ENCODE measurements at places on chromosomes 1 and 21.

GRCh38 chr1:195941795-195942194 lies 666.4 kb downstream of the KCNT2 start:
- DNase-seq: no peak

- no peak for DNase-seq
Observed at GRCh38 chr1:213231795-213232231, 180.8 kb downstream of the RPS6KC1 start.

GRCh38 chr21:37040212-37040611 lies 32.7 kb downstream of the PIGP start:
- DNase-seq: no peak

DNA sequence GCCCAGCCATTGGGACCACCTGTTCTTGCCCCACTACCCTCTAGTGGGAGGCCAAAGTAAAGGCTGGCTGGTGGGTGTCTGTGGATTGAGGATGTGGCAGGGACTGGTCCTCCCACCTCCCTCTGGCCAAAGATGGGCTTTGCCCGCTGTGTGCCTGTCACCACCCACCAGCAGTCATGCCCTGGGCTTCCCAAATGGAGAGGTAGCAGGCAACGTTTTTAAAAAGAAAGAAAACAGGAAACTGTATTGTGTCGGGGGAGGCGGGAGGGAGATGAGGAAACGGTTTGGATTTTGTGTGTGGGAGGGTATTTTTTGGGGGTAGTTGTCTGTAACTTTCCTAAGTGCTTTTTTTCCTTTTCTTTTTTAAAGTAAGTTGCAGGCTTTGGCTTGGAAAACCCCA lies 30.1 kb downstream of the SZRD1 start:
- no peak for DNase-seq

GRCh38 chr21:46557469-46557868 lies 47.4 kb downstream of the S100B start:
- DNase-seq: no peak

DNA sequence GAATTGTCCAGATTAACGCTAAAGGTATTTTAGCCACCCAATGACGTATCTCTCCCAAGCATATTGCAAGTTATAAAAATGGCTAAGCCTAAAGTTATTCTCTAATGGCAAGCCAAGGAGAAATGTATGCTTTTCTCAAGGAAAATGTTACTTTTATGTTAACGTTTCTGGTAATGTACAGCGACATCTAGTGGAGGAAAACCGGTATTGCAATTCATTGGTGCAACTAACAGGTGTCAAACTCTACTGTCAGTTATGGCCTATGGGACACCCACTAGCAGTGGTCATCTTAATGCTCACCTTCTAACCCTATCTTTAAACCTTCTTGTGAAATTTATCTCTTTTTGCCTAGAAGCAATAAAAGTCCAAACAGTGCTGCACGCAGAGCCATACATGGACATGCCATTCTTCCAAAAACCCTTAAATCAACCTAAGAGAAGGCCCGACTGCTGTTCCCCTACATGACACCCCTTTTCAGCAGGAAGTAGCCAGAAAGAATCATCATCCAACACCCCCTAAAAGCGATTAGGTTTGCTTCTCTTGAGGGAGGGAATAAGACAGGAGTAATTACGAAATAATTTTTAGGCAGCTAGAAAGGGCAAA lies 68.7 kb upstream of the LRIF1 start:
- no peak for DNase-seq

DNA sequence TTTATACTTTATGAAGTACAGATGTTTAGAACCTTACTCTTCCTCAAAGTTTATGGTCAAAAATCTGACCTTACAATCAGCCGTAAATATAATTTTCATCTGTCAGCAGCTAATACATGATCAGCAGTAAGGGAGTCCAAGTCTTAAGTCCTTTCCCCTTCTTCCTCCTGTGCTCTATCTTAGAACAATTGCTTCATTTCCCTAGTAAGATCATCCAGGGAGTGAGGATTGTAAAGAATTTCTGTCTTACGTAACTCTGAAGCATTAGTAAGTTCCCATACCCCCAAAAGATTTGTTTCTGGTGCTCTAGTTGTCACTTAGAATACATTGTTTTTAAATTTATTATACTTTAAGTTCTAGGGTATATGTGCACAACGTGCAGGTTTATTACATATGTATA lies 2.1 kb downstream of the SETDB1 start:
- no peak for DNase-seq

- DNase-seq: no peak
Observed at GRCh38 chr1:18384471-18384870, 96.3 kb upstream of the KLHDC7A start.

DNA sequence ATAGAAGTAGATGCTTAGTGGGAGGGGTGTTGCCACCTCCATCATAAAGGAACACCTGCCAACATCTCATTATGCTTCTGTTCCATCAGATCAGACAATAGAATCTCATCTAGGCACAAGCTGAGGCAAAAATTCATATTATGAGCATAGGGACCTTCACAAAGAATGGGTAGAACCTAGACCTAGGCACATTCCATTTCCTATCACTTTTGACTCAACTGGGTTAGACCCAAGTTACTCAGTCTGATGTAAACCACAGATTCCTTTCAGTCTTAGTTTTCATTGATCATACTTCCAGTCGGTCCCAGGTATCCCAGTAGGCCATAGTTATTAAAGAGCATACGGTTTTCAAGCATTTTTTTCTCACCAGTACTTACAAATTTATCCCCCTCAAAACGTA lies 21.7 kb downstream of the XCL1 start:
- DNase-seq: no peak

GRCh38 chr1:70866542-70867264 lies 180.9 kb downstream of the PTGER3 start:
- no peak for DNase-seq

DNA sequence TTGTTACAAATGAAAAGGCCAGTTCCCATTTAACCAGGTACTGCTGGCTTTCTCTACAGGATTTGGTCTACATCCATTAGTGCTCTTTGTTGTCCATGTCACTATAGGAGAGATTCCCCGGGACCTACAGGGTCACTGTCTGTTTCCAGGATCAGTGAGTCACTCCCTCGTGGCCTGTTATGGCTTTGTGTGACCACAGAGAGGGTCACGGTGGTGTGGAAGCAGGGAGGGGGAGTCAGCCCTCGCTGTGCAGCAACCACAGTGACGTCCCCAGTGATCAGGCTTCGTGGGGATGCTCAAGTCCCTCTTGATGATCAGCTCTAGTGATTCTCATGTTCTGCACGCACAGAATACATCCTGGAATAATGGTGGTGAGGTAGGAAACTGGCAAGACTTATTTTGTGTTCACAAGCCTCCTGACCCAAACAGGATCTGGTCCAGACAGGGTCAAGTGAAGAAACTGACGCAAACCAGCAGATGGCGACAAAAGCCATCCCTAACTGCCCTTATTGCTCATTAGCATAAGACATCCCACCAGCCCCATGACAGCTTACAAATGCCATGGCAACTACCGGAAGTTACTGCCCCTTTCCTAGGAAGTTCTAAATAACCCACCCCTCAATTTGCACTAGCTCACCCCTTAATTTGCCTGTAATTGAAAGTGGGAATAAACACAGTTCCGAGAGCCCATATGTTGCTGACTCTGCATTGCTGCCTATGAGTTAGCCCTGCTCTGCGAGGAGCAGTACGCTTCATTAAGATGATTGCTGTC lies 98.5 kb downstream of the DISC1 start:
- no peak for DNase-seq

DNA sequence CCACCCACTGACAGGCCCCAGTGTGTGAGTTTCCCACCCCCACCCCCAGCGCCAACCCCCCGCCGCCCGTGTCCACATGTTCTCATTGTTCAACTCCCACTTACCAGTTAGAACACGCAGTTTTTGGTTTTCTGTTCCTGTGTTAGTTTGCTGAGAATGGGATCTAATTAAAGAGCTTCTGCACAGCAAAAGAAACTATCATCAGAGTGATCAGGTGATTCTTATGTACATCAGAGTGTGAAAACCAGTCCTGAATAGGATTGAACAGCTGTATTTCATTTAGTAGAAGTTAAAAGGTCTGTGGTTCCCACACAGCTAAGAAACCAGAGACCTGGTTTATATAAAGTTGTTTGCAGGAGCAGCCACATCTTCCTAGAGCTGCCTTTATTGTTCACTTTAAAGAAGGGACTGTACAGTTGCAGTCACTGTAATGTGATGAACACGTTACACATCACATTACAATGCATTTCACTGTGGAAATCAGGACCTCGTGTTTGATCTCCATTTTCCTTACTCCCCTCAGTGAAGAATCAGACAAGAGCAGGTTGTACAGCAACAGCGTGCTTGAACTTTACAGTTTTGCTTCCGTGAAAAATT lies 1.2 kb downstream of the GBP6 start:
- no peak for DNase-seq

DNA sequence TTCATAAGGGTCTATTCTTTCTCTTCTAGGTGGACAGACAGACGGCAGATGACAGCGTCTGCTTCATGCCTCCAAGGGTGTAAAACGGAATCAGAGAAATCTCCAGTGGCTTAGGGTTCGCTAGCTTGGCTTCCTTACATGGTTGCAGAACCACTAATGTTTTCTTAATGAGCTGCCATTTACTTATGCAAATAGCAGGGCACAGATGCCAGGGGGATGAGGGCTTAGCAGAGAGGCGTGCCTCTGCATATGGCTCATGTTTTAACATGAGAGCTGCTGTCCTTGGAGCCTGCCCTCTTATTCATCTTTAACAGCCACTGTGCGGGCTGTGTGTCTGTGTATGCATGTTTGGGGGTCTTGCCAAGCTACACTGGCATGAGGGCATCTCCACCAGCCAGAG lies 119.6 kb downstream of the IER5 start:
- DNase-seq: no peak

GRCh38 chr1:156643778-156644092 lies 1.8 kb downstream of the BCAN start:
- no peak for DNase-seq

GRCh38 chr1:21779613-21780521 lies 3.1 kb downstream of the USP48 start:
- no peak for DNase-seq

DNA sequence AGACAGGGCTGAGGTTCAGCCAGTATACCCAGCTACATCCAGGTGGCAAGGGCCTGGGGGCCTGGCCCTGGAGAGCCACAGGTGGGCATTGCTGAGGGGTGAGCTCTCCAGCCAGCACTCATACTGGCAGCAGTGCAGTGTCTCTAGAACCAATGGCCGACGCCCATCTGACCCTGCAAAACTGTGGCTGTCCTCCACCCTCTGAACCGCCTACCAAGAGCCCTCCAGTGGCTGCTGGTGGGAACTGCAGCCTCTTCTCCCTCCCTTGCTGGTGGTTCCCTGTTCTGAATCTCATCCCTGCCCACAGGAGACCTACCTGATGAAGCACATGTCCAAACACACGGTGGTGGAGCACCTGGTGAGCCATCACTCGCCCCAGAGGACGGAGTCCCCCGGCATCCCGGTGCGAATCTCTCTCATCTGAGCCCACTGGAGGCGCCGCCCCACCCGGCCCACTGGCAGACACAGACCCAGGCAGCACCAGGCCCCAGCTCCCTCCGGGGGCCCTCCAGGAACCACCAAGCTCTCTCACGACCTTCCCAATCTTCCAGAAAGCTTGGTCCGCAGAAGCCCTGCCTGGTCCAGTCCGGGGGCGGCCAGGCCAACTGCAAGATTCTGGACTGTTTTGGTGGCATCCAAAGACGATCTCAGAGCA lies 22.1 kb downstream of the A3GALT2 start:
- no peak for DNase-seq

GRCh38 chr1:16053781-16054502 lies 10.4 kb downstream of the CLCNKB start:
- no peak for DNase-seq

GRCh38 chr1:16980473-16981268 lies at the start of gene MFAP2:
MFAP2 (minus strand) TSS chr1:16980620; CDS start chr1:16978273, 2,347 bp downstream.
- DNase-seq: no peak

DNA sequence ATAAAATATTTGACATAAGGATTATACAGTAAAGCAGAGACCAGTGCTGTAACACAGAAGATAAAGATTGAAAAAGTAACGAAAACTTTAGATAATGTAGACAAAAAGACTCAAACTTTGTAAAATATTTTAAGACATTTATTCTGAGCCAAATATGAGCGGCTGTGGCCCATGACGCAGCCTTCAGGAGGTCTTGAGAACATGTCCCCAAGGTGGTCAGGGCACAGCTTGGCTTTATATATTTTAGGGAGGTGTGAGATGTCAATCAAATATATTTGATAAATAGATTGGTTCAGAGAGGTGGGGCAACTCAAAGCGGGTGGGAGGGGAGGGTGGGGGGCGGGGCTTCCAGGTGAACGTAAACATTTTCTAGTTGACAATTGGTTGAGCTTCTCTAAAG lies 81.2 kb downstream of the WDR4 start:
- DNase-seq: no peak

GRCh38 chr1:71533950-71534349 lies 453.1 kb upstream of the ZRANB2 start:
- DNase-seq: no peak

- DNase-seq: no peak
Observed at GRCh38 chr21:38819719-38820159, 14.0 kb downstream of the ETS2 start.

DNA sequence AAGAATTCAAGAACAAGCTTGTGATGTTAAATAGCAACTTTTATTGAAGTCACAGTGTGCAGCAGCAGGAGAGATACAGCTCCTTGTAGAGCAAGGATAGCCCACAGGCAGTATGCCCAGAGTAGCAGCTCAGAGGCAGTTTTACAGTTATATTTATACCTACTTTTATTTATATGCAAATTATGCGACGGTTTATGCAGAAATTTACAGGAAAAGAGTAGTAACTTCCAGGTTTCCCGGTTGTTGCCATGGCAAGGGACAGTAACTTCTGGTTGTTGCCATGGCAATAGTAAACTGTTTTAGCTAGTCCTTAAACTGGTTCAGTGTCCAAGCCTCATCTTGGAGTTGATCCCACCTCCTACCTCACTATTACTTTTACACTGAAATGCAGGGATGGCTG lies 344.6 kb upstream of the LYPLAL1 start:
- no peak for DNase-seq

DNA sequence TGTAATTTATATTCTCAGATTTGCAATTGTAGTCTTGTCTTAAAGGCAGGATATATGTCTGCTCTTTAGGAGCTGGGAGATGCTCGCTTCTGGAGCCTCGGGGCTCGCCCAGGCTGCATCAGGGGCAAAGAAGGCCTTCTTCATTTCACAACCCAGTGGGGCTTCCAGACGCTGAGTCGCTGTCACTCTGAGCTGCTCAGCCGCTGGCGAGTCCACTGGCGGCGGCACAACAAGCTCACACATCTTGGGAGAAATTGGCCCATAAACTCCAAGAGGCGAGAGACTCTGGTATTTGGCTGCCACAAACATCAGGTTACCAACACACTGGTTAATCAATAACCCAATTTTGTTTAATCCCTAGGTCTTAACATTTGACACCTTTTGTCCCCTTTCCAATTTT lies 216.6 kb downstream of the ATG4C start:
- DNase-seq: no peak

DNA sequence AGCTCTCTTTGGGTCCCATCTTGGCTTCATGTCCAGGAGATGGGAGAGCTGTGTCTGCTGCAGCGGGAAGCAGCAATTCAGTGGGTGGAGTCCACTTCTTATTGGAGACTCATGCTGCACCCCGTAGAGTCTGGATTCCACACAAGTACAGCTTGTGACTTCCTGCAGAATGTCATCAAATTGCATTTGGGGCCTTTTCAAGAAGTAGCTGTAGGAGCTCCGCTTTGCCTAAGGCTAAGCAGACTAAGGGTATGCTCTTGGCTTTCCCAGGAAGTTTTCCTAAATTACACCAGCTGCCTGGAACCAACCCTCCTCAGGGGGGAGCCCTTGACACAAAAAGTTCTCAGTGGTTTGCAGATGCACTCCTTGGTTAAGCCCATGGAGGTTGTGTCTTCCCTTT lies 5.7 kb upstream of the MOB3C start:
- no peak for DNase-seq

GRCh38 chr1:151639466-151639865 lies 27.6 kb downstream of the SNX27 start:
- DNase-seq: no peak

Data from NCI-H187 treated with DMSO at 0.1 percent for 48 hours (cell line).